Omental fat pad (tissue), 4 donors: ENCODE measurements at places on chromosomes 1 and 21.

DNA sequence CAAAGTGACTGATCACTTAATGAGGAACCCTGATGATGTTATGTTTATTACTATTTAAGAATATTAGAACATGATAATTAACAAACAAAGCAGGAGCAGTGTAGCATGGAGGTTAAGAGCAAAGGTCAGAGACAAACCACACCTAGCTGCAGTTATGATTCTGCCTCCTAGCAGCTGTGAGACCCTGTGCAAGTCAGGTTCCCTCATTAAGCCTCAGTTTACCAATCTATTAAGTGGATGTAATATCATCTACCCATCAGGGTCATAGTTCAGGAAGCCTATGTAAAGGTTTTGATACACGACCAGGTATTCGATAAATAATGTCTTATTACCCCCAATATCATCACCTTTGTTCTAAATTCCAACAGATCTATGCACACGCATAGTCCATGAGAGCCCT lies 32.0 kb downstream of the DUSP10 start:
- DNase-seq: no peak

DNA sequence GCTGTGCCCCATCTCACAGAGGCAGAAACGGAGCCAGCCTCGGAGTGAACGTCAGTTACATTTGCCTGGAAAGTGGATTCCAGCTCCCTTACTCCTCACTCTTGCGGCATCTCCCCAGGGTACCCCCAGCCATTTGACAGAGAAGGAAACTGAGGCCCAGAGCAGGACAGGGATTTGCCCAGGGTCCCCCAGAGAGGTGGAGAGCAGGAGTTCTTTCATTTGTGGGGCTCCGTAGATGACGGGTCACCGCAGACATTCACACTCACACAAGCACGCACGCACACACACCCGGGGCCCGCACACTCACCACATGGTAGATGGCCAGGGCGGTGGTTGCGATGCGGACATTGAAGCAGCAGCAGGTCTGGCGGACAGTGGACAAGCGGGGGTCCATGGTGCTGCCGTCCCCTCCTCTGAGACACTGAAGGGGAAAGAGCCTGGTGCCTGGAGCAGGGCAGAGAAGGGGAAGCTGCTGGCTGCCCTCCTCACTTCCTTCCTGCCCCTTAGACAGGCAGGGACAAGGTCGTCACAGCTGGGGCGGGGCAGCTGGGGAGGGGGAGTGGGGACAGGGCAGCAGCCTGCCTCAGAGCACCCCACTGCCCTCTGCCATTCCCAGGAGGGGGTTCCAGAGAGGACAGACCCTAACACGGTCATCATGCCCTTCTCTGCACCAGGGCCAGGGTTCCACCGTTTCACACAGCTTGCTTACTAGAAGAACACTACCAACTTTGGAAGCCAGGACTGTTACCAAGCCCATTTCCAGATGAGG lies at the start of gene LAPTM5:
LAPTM5 (minus strand) TSS at position 423 of the 769 bp plus-strand sequence; CDS start at position 394, 29 bp downstream.
- DNase-seq: no peak

DNA sequence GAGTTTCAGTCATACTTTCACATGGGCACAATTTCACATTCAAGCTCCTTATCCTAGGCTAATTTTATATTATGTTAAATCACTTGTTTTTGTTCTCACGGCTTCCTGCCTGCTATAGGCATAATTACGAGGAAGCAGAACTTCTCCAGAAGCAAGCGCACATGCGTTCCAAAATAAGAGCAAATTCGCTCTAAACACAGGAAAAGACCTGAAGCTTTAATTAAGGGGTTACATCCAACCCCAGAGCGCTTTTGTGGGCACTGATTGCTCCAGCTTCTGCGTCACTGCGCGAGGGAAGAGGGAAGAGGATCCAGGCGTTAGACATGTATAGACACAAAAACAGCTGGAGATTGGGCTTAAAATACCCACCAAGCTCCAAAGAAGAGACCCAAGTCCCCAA lies at the start of gene CORT:
CORT (plus strand) TSS at position 281 of the 400 bp plus-strand sequence. CDS start 193 bp downstream, outside the sequence.
- DNase-seq: no peak

DNA sequence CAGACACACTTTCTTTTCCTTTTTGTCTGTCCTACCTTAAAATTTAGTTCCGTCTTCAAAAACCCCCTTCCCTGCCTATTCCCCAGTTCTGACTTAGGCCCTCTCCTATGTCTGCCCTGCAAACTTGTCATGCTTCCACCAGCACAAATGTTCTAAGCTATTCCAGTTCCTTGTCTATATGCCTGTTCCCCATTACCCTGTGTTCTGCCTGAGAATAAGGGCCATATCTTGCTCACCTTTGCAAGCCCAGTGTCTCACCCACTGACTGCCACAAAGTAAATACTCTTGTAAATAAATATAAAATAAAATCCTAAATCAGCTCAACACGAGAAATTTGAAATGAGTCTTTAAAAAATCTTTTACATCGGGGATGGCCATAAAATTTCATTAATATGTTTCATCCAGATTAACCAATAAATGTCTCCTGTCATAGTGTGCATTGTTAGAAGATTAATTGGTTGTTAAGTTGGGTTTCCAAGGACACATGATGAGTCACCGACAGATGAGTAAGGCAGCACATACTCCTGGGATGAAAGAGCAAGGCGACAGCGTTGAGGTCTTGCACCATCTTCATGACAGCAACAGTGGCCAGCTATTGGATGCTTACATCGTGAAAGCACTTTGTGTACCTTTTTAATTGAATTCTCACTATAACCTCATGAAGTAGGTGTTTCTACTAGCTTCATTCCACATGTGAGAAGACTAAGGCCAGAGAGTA lies 92.6 kb upstream of the NGF start:
- DNase-seq: no peak

- no peak for DNase-seq
These were observed 207.2 kb downstream of the PBX1 start for GRCh38 chr1:164765992-164766720.

GRCh38 chr1:233256191-233256590 lies 39.3 kb downstream of the PCNX2 start:
- no peak for DNase-seq

- DNase-seq: no peak
These were observed 131.6 kb downstream of the DMRTB1 start for GRCh38 chr1:53590531-53591515.

DNA sequence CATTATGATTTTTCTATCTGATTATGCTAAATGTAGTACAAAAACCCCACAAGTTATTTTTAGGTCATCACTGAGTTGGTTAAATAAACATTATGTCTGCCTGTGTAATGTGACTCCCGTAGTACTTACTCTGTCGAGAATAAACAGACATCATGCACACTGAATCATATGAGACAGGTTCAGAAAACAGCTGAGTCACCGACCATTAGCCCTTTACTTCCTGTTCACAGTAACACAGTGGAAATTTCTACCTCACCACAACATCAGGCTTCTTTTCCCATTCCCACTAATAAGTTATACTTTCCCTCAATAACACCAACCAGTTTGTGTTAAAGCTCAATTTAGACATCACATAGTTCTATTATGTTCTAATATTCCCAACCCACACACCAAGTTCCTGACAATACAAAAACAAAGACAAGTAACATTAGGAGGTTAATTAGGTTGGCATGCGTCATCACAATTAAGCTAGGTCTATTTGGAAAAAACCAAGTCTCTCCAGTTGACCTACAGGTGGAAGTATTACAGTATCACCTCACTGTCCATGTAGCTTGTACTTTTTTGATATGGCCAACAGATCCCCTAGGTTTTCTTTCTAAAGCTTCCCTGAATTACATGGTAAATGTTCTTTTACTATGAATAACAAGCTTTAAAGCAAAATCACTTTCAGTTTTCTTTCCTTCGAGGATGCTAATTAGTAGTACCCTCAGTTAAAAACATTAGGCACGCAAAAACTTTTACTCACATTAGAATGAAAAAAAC lies 154.2 kb downstream of the EIF4G3 start:
- DNase-seq: no peak

GRCh38 chr1:16922885-16923431 lies 1.2 kb downstream of the CROCC start:
- no peak for DNase-seq

DNA sequence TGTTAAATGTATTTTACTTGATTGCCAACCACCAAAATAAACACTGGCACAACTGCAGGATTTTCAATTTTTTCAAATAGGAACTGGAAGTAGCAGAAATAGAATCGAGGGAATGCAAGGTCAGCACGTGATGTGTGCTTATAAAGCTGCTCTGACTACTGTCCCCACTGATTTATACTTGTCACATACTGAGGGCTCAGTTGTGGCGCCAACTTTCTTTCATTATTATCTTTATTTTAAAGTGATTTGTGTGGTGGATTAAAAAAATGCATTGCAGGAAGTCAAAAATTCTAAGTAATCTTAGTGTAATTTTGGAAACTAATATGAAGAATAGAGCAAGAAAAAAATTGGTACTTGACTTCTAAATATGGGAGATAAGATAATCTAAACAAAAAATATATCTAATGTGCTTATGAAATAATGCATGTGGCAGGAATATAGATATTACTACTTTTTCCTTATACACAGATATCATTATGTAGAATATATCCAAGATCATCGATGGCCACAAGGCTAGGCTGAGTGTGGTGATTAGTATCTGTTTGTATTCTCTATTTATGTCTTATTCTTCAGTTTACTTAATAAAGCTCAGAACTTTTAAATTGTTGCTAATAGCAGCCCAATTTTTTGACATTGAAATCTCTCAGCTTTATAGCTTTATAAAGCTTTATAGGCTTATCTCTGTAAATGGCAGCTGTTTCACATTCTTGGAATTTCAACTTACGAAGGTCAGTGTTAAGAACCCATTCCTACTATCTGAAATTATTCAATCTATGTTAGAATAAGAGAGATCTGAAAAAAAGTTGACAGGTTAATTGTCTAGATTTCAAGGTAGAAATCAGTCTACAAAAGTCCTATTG lies 404.5 kb upstream of the ADAMTS5 start:
- no peak for DNase-seq

- no peak for DNase-seq
These were observed 56.6 kb upstream of the EDN2 start for GRCh38 chr1:41540886-41541591.

- no peak for DNase-seq
These were observed 2.7 kb upstream of the CFAP141 start for GRCh38 chr1:154208677-154209388.
